ENCODE measurements at places on chromosomes 2 and 18. TPM values are rescaled to one million over a fixed set of nuclear protein-coding genes. Genes with fewer than 3 reads are reported as not detected.

The TRABD2A gene
- polyA plus RNA-seq = 0.59 TPM

The ADCYAP1 gene
- 0.21 TPM for polyA plus RNA-seq

The CCBE1 gene
- polyA plus RNA-seq = 28.0 TPM

The SULT1C3 gene
- not detected for polyA plus RNA-seq

The SLC4A5 gene
- polyA plus RNA-seq = 1.7 TPM

The AFF3 gene
- 24.9 TPM for polyA plus RNA-seq

The C1QL2 gene
- polyA plus RNA-seq = not detected

The LCT gene
- polyA plus RNA-seq = 0.05 TPM

The FER1L5 gene
- 1.1 TPM for polyA plus RNA-seq

The NCKAP5 gene
- polyA plus RNA-seq = 9.2 TPM

The SLC16A14 gene
- polyA plus RNA-seq = 9.3 TPM

The KLF11 gene
- polyA plus RNA-seq = 22.8 TPM

The SCYGR4 gene
- not detected for polyA plus RNA-seq

The SNORC gene
- polyA plus RNA-seq = 3.4 TPM

The TM4SF20 gene
- polyA plus RNA-seq = 0.38 TPM

The NEB gene
- polyA plus RNA-seq = 22.1 TPM

The TMEM247 gene
- polyA plus RNA-seq = not detected

The RAD51AP2 gene
- 0.23 TPM for polyA plus RNA-seq

The GPR45 gene
- not detected for polyA plus RNA-seq

The TUBB8B gene
- 1.8 TPM for polyA plus RNA-seq

The KIAA2012 gene
- polyA plus RNA-seq = 0.10 TPM

The BOLL gene
- 0.06 TPM for polyA plus RNA-seq

The SAG gene
- 0.09 TPM for polyA plus RNA-seq

The ERFE gene
- 10.2 TPM for polyA plus RNA-seq

The CROCC2 gene
- polyA plus RNA-seq = 0.07 TPM

The LMAN2L gene
- 49.0 TPM for polyA plus RNA-seq

The DCC gene
- polyA plus RNA-seq = 7.4 TPM

The CCDC141 gene
- 0.22 TPM for polyA plus RNA-seq

The MCEE gene
- 22.5 TPM for polyA plus RNA-seq

The ZEB2 gene
- polyA plus RNA-seq = 133 TPM

The SPHKAP gene
- 3.8 TPM for polyA plus RNA-seq

The DPY30 gene
- polyA plus RNA-seq = 103 TPM

The NFE2L2 gene
- polyA plus RNA-seq = 151 TPM

The CIDEA gene
- polyA plus RNA-seq = not detected

The SERPINB12 gene
- polyA plus RNA-seq = not detected

The SLC66A3 gene
- polyA plus RNA-seq = 19.3 TPM

All from renal cortex interstitium (tissue), 15 donors.